SW 1271 (cell line): ENCODE measurements at places on chromosomes 16 and 17.

GRCh38 chr16:14608604-14609003 lies 21.5 kb downstream of the PARN start:
- no peak for DNase-seq

DNA sequence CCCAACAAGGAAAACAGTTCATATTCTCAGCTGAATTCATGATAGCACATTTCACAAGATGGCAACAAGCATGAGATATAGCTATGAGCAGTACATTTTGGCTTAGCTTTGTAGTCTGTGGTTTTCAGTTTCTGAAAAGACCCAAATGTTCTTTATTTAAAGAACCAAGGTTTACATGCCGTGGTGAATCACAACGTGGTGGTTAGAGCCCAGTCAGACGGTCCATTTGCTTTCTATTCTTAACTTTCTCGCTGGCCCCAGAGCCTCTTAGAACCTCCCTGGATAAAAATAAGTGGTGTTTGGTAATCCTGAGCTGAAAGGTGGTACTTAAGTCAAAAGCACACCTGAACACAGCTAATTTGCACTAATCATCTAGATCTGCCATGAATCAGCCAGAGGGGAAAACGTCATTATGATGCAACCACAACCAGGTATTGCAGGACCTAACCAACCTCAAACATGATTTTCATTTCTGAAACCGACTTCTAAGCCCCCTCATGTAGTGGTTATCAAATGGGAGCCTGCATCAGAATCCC lies 18.6 kb upstream of the HAPSTR1 start:
- DNase-seq: no peak

DNA sequence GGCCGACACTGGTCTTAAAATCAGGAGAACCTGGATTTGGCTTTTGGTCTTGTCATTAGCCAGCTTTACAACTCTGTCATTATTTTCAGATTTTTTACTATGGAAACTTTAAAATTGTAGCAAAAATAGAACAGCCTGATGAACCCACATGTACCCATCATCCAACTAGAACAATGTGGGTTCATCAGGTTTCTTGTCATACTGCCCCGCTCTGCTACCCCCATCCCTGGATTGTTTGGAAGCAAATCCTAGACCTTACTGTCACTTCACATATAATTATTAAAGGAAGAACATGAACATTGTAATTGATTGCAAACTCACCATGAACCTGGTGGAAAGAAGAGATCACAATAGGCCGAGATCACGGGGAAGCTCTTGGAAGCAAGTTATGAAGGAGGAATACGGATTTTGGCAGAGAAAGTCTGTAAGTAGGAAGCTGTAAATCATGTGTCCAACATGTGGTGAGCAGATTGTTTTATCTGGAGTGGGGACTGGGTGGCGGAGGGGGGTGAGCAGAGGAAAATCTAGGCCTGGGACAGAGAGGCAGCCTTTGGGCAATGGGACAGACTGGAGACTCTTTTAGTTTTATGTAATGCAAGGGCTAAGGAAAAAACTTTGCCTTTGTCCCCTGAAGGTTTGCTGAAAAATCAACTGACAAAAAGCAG lies 67.0 kb downstream of the PITPNC1 start:
- no peak for DNase-seq

- no peak for DNase-seq
Measured at GRCh38 chr17:62781831-62782251, 26.3 kb downstream of the MARCHF10 start.

DNA sequence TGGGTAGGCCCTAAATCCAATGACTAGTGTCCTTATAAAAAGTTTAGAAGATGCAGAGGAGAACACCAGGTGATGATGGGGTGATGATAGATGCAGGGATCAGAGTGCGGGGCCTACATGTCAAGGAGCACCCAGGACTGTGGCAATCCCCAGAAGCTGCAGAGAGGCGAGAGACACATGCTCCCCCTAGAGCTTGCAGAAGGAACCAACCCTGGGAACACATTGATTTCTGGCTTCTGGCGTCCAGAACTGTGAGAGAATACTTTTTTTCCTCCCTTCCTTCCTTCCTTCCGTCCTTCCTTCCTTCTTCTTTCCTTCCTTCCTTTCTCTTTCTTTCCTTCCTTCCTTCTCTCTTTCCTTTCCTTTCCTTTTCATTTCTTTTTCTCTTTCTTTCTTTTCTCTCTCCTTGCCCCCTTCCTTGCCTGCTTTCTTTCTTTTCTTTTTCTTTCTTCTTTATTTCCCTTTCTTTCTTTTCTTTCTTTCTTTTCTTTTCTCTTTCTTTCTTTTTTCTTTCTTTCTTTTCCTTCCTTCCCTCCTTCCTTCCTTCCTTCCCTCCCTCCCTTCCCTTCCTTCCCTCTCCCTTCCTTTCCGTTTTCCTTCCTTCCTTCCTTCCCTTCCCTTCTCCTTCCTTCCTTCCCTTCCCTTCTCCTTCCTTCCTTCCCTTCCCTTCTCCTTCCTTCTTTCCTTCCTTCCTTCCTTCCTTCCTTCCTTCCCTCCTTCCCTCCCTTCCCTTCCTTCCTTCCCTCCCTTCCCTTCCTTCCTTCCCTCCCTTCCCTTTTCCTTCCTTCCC lies 134.3 kb downstream of the HAPSTR1 start:
- peak; percentile 11 for DNase-seq

GRCh38 chr17:62995377-62995885 lies 29.4 kb downstream of the TANC2 start:
- peak; percentile 19 for DNase-seq

DNA sequence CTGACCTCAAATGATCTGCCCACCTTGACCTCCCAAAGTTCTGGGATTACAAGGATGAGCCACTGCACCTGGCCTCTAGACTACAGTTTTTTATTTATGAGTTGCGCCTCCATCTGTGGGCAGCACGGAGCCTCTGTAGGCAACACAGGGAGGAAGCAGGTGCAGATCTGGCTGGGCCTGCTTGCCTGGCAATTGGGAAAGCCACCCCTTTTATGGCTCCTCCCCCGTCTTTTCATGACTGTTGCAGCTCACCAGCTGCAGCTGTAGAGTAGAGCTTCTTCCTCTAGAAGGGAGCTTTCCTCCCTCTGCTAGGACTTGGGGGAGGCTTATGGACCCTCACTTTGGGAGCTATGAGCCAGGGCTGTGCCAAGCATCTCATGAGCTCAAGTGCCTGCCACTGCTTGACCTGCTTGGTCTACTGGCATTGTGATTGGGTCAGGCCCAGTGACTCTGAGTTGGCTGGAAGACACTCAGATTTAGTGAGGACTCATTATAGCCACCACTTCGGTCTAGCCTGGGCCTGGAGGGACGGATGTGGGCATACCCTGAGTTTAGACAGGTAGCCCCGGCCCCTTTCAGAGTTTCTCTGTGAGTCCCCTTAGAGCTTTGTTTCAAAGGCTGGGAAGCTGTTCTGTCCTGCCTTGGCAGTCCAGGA lies 6.9 kb upstream of the SLC7A6 start:
- DNase-seq: no peak

- DNase-seq: no peak
Measured at GRCh38 chr17:19756546-19756945, 8.4 kb upstream of the ALDH3A1 start.

GRCh38 chr17:44971776-44972483 lies 3.8 kb upstream of the C1QL1 start:
- no peak for DNase-seq

- DNase-seq: no peak
Measured at GRCh38 chr16:46715769-46716305, 26.4 kb downstream of the ORC6 start.

DNA sequence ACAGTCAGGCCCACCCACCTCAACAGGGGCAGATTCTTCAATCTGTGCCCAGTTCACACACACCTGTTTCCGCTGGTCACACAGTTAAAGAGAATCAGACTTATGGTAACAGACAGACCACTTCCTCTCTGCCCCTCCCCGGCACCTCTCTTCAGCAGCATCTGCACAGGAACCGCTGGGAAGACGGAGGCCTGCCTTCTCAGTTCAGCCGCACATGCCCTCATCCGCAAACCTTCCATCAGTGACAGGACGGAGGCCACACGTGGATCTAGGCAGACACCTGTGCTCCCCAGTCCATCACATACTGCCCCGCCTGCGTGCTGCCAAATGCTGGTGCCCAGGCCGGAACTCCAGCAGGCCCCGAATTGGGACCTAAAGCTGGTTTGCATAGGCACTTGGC lies 10.3 kb downstream of the PHB1 start:
- DNase-seq: no peak

- DNase-seq: no peak
Measured at GRCh38 chr16:71402007-71402406, 39.8 kb downstream of the TLE7 start.

- DNase-seq: no peak
Measured at GRCh38 chr16:55000595-55000994, 69.9 kb downstream of the IRX5 start.

GRCh38 chr16:259226-259625 lies 16.5 kb downstream of the RGS11 start:
- no peak for DNase-seq

- DNase-seq: no peak
Measured at GRCh38 chr17:64117981-64118979, 11.7 kb downstream of the ERN1 start.

DNA sequence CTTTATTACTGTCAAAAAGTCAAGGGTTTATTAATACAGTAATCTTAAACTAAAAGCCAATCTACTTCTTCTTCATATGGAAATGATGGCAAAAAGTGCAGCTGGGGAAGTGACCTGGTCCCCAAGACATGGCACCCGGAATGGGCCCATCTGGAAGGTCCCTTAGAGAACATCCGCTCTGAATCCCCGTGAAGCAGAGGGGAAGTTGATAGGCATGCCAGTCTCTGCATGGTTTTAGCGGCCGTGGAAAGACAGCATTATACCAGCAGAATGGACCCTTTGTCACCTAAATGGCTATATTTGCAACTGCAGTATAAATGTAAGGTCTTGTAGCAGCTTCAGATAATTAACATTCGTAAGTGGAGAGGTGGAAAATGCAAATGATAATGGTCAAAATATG lies 32.4 kb downstream of the COTL1 start:
- DNase-seq: no peak

DNA sequence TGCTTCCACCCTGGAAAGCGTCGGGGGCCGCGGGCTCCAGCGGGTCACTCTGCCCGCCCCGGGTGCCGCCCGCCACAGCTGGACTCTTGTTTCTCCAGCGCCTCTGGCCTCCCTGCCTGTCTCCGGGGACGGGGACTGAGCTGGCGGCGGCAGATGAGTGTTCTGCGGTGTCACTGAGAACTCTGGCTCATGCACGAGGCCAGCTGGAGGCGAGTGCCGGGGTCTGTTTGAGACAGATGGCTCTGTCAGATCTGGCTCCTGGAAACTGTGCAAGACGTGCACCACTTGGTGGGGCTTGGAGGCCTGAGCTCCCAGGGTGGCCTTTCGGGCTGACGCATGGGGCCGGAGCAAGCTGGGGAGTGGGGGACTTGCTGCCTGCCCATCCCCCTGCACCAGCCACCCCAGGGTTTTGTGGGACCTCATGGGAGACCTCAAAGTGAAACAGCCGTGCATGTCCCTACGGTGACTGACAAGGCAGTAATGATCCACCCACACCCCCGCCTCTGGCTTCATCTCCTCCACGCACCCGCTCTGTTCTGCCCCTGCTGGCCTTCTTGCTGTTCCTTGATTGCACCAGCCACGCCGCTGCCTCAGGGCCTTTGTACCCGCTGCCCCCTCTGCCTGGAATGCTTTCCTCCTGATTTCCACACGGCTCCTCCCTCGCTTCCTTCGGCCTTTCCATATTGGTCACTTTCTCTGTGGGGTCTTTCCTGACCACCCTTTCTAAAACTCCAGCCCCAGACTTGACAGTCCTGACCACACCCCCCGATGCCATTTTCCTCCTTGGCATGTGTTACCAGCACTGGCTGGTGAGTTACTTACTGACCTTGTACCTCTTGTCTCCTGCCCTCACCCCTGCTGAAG lies 174.9 kb upstream of the CIBAR2 start:
- no peak for DNase-seq

DNA sequence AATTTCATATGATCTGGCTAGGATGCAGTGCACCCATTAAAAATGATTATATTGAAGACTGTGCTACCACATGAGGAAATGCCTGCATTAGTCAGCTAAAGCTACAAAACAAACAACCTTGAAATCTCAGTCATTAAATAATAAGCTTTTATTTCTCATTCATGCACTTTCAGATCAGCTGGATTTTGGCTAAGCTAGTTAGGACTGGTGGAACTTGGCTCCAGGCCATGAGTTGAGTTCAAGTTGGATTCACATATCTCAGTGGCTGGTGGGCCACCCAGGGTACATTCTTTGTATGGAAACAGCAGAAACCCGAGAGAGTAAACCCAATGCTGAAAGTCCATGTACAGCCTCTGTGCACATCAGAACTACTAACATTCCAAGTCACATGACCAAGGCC lies 6.4 kb upstream of the SLFN12L start:
- DNase-seq: no peak

DNA sequence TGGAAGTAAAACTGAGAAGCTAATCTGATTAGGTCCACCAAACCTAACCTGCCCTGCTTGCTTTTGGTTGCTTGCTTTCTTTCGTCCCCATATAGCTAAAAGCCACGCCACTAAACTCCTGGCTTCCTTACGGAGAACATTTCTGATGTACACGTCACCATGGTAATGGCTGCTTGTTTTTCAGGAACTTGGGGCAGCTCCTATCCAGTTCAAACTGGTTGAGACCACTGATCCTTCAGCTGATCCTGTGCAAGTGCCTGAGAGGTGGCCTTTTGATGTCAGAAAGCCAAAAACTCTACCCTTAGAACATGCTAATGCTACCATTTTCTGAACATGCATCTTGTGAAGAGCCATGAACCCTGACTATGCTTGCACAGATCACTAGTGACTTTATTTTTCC lies 14.4 kb upstream of the DHRS7C start:
- no peak for DNase-seq

GRCh38 chr16:50316848-50317630 lies 50.7 kb downstream of the ADCY7 start:
- DNase-seq: no peak

GRCh38 chr16:88732172-88732960 lies 26.1 kb downstream of the CTU2 start:
- DNase-seq: no peak

GRCh38 chr16:61323456-61323855 lies 712.8 kb downstream of the CDH8 start:
- DNase-seq: no peak
